Mesothelial cell of epicardium (in vitro differentiated cells): ENCODE measurements at places on chromosomes 11 and 22. TPM values are rescaled to one million over a fixed set of nuclear protein-coding genes. Genes with fewer than 3 reads are reported as not detected.

The LRFN4 gene
- total RNA-seq, result 26.6 to 28.1 TPM (median 27.5 TPM) in 3 replicates

The DEPDC7 gene
- total RNA-seq, result 4.7 to 5.2 TPM (median 5.1 TPM) in 3 replicates

The CALCB gene
- 0.11 TPM in 1 of 3 replicates, not detected in the others for total RNA-seq

The APOL4 gene
- 15.0 to 16.4 TPM (median 15.9 TPM) in 3 replicates for total RNA-seq

The SUSD2 gene
- total RNA-seq, result 0.91 to 1.4 TPM (median 1.2 TPM) in 3 replicates

The DCHS1 gene
- total RNA-seq, result 75.9 to 81.2 TPM (median 77.3 TPM) in 3 replicates

The KRTAP5-8 gene
- 0.18 to 0.73 TPM (median 0.25 TPM) in 3 replicates for total RNA-seq

The OVOL1 gene
- 3.9 to 4.7 TPM (median 4.3 TPM) in 3 replicates for total RNA-seq

GRCh38 chr22:31814942-31815341 is 61.1 kb downstream of the DEPDC5 start:
- H3K4me1 ChIP-seq, result no peaks in the 10 kb centered on the region
- no peak for DNase-seq
- no peaks in the 10 kb centered on the region for H3K27me3 ChIP-seq
- H3K4me3 ChIP-seq, result no peak overlapping the region
- H3K27ac ChIP-seq, result no peak overlapping the region

- H3K4me1 ChIP-seq, result peaks cover 15% of the 10 kb centered on the region
- peaks cover 17% of the 10 kb centered on the region for H3K36me3 ChIP-seq
- no peak overlapping the region for H3K4me3 ChIP-seq
- H3K27me3 ChIP-seq, result no peaks in the 10 kb centered on the region
These were observed 5.1 kb downstream of the IL18BP start for GRCh38 chr11:72003776-72004171.

- peak overlapping the region; percentile 54 for H3K27ac ChIP-seq
- no peaks in the 10 kb centered on the region for H3K36me3 ChIP-seq
- no peaks in the 10 kb centered on the region for H3K27me3 ChIP-seq
- DNase-seq, result no peak
These were observed 22.0 kb upstream of the IRAG1 start for GRCh38 chr11:10715571-10715970.

GRCh38 chr11:69319255-69320106 is 25.5 kb downstream of the MYEOV start:
- no peaks in the 10 kb centered on the region for H3K4me1 ChIP-seq
- no peak overlapping the region for H3K27ac ChIP-seq
- H3K36me3 ChIP-seq, result no peaks in the 10 kb centered on the region
- DNase-seq, result no peak
- H3K27me3 ChIP-seq, result no peaks in the 10 kb centered on the region

DNA sequence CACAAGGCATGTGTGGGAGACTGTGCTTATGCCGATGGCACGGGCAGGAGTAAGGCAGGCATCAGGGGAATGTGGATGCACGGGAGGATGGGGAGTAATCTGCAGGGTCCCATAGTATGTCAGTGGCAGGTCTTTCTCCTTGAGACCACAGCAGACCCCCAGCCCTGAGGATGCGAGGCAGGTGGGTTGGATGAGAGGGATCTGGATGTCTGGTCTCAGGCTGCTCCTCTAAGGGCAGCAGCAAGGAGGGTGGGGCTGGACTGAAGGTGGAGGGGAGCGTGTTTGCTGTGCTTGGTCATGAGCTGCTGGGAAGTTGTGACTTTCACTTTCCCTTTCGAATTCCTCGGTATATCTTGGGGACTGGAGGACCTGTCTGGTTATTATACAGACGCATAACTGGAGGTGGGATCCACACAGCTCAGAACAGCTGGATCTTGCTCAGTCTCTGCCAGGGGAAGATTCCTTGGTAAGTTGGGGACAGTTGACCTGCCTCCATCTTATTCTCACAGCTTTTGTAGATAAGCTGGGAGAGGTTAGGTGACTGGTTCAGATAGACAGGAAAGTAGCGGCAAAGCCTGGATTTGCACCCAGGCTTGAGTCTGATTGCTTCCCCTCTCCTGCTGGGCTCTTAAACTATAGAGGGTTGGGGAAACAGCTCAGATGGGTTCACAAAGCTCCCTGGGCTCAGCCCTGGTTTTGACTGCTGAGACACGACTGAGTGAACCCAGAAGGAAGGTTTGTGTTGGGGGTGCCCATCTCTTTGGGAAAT is at the start of gene APOL1:
APOL1 (plus strand) TSS at position 380 of the 769 bp plus-strand sequence. CDS start 1,823 bp downstream, outside the sequence.
- DNase-seq, result no peak
- no peak within 1 kb of the TSS for H3K4me3 ChIP-seq
- peaks cover 12% of the 10 kb centered on the region for H3K27me3 ChIP-seq
- H3K4me1 ChIP-seq, result peaks cover 27% of the 10 kb centered on the region

DNA sequence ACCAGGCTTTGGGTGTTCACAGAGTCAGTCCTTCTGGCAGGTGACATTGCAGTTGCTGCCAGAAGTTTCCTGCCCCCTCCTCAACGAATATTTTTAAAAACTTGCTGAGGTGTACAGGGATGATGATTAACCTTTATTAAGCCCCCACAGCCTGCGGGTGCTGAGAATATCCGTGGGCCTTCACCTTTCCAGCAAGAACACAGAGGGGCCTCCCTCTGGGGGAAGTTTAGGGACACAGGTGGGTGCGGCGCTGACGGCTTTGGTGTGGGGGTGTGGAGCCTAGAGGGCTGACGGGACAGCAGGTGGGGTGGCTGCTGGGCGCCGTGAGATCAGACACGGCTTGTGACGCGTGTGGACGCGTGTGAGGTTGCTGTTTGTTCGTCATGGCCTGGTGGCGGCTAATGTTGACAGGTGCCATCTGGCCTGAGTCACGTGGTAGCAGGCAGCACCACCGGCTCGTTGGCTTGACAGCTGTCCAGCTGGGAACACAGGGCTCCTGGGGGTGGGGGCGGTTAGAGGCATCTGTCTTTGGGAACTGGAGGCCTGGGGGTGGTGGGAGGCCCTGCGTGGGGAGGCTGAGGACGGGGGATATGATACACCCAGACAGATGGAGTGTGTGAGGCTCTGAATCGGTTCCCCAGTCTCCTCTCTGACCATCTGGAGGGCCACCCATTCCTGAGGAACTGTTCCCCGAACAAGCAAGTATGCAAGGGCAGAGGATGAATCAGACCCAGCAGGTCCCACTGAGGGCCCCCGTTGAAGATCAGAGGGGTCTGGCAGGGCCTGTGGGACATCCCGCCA is 12.5 kb upstream of the LRRC10B start:
- H3K4me1 ChIP-seq, result no peaks in the 10 kb centered on the region
- H3K27ac ChIP-seq, result no peak overlapping the region
- DNase-seq, result no peak
- H3K4me3 ChIP-seq, result no peak overlapping the region
- H3K36me3 ChIP-seq, result no peaks in the 10 kb centered on the region

DNA sequence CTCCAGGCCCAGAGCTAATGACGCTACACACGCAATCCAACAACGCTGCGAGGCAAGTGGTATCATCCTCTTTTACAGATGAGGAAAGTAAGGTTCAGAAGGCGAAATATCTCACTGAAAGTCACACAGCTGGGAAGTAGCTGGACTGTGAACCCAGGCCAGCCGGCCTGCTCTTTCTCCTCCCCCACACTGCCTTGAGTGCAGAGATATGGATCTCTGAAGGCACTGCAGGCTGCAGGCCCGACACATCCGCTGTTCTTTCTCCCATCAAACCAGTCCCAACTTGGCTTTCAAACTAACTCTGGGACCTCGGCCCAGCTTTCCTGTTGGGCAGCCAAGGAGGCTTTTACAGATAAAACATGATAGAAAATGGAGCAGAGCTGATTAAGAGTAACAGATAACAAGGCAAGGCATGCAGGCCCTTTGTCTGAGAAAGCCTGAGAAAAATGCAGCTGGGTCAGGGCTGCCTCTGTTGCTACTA is 64.0 kb upstream of the PTPRJ start:
- no peak overlapping the region for H3K4me3 ChIP-seq
- peak overlapping the region; percentile 90 for H3K27ac ChIP-seq
- no peaks in the 10 kb centered on the region for H3K27me3 ChIP-seq
- peaks cover 47% of the 10 kb centered on the region for H3K4me1 ChIP-seq
- peak; percentile 53 for DNase-seq

DNA sequence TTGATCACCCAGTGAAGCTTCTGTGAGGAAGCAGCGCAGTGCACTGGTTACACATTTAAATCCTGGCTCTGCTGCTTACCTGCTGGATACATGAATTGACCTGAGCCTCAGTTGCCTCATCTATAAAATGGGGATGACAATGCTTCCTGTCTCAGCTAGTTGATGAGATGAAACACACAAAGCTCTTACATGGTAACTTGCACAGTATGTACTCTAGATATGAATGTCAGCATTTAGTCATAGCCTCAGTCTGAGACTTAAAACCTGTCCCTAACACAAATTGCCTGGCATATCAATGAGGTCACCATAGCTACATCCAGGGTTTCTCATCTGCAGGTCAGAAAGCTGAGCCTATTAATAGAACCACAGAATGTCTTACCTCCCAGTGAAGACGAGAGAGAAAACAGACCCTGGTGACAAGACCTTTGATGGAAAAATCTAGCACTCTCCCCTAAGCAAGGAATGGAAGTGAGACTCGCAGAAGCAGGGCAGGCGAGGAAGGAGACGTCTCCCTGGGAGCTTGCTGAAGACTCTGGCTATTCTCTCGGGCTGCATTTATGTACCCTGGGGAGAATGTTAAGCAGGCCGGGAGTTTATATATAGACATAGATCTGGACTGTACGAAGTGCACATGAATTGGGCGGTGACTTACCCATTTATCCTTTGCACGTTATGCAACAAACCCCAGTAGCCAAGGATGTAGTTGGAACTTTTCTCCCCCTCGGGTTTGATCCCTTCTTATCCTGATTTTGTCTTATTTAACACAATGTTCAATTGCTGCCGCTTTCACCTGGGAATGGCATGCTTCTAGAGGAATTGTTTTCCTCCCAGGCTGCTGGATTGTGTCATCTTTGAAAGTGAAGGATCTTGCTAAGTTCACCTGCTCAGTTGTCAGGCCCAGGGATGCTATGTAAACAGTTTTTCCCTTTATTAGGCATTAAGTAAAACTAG is 18.0 kb downstream of the SDHAF2 start:
- H3K27me3 ChIP-seq, result no peaks in the 10 kb centered on the region
- no peak overlapping the region for H3K27ac ChIP-seq
- no peak overlapping the region for H3K4me3 ChIP-seq
- DNase-seq, result no peak
- no peaks in the 10 kb centered on the region for H3K4me1 ChIP-seq

DNA sequence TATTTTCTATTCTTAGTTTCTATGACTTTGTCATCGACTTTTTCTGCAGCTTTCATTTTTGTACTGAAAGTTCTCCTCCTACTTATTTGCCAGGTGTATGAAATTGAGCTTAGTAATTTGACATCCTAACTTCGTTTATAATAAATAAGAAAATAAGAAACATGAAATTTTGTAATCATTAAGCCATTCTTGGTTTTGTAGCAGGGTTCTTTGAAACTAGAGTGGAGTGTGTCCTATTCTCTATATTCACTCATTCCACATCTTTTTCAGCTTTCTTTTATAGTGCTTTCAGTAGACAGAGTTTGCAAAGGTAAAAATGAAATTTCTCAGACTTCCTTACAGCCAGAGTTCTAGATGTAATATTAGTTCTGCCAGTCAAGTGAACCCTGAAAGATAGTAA is 47.8 kb downstream of the FANCF start:
- H3K4me3 ChIP-seq, result no peak overlapping the region
- no peaks in the 10 kb centered on the region for H3K36me3 ChIP-seq
- H3K27me3 ChIP-seq, result no peaks in the 10 kb centered on the region
- peaks cover 2% of the 10 kb centered on the region for H3K4me1 ChIP-seq

DNA sequence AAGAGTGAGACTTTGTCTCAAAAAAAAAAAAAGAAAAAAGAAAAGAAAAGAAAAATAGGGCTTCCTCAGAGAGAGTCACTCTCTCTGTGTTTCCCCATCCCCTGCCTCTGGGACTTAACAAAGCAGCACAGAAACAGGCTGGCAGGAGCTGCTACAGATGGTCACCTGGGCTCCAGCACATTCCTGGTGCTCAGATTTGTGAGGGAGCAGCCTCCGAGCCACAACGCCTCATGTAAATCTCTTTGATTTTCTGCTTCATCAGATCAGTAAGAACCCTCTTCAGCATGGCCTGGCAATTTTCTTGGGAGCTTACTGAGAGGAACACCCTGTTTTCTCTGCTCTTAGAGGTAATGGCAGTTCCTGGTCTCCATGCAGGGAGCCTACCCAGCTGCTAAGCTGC is 15.2 kb upstream of the LDHA start:
- no peak overlapping the region for H3K27ac ChIP-seq

GRCh38 chr11:79259800-79260199 is 181.0 kb downstream of the TENM4 start:
- H3K27ac ChIP-seq, result no peak overlapping the region
- no peak for DNase-seq
- H3K4me1 ChIP-seq, result peaks cover 13% of the 10 kb centered on the region
- H3K36me3 ChIP-seq, result no peaks in the 10 kb centered on the region

- DNase-seq, result no peak
- peak overlapping the region; percentile 22 for H3K27ac ChIP-seq
- H3K4me3 ChIP-seq, result no peak overlapping the region
- H3K27me3 ChIP-seq, result no peaks in the 10 kb centered on the region
- peaks cover 28% of the 10 kb centered on the region for H3K4me1 ChIP-seq
- peaks cover 16% of the 10 kb centered on the region for H3K36me3 ChIP-seq
These were observed 11.8 kb downstream of the DTX4 start for GRCh38 chr11:59183771-59184170.

- H3K4me3 ChIP-seq, result no peak overlapping the region
- no peak overlapping the region for H3K27ac ChIP-seq
- no peaks in the 10 kb centered on the region for H3K36me3 ChIP-seq
These were observed 11.7 kb upstream of the KAT5 start for GRCh38 chr11:65700399-65700798.

GRCh38 chr11:16587670-16588069 is 150.8 kb upstream of the C11orf58 start:
- H3K36me3 ChIP-seq, result peaks cover 2% of the 10 kb centered on the region
- H3K4me1 ChIP-seq, result peaks cover 15% of the 10 kb centered on the region
- no peak overlapping the region for H3K4me3 ChIP-seq
- DNase-seq, result no peak
- no peak overlapping the region for H3K27ac ChIP-seq

DNA sequence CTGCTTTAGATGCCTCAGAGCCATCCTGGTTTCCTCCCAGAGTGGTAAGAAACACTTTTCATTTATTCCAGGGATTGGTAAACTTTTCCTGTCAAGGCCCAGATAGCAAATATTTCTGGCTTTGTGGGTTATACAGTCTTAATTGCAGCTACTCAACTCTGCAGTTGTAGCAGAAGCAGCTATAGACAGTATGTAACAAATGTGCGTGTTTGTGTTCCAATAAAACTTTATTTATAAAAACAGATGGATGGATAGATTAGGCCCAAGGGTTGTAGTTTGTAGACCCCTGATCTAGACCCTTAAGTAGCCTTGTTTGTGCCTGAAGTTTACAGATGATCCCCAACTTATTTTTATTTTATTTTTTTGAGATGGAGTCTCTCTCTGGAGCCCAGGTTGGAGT is 17.9 kb downstream of the NNMT start:
- no peak overlapping the region for H3K4me3 ChIP-seq
- H3K27ac ChIP-seq, result no peak overlapping the region
- H3K36me3 ChIP-seq, result no peaks in the 10 kb centered on the region

- no peak overlapping the region for H3K4me3 ChIP-seq
- H3K27ac ChIP-seq, result no peak overlapping the region
- DNase-seq, result no peak
- H3K27me3 ChIP-seq, result no peaks in the 10 kb centered on the region
These were observed 303.9 kb downstream of the CASP12 start for GRCh38 chr11:104594228-104594958.
